Substantia nigra (tissue), 51 donors: ENCODE measurements at places on chromosomes 4 and X.

GRCh38 chr4:155403886-155404285, 27.1 kb upstream of the MAP9 start:
- peak; percentile 4 for DNase-seq

DNA sequence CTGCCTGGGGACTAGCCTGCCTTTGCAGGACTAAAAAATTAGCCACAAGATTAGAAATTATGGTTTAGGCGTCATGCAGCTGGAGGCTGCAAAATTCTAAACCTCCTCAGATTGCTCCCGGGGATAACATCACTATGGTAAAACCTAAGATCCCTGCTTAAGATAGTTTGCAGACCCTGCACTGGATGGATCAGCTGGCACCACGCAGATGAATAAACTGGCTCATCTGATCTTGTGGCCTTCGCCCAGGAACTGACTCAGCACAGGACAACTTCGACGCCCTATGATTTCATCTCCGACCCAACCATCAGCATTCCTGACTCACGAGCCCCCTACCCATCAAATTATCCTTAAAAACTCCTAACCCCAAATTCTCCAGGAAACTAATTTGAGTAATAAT, 482.4 kb downstream of the SPRY1 start:
- no peak for DNase-seq

DNA sequence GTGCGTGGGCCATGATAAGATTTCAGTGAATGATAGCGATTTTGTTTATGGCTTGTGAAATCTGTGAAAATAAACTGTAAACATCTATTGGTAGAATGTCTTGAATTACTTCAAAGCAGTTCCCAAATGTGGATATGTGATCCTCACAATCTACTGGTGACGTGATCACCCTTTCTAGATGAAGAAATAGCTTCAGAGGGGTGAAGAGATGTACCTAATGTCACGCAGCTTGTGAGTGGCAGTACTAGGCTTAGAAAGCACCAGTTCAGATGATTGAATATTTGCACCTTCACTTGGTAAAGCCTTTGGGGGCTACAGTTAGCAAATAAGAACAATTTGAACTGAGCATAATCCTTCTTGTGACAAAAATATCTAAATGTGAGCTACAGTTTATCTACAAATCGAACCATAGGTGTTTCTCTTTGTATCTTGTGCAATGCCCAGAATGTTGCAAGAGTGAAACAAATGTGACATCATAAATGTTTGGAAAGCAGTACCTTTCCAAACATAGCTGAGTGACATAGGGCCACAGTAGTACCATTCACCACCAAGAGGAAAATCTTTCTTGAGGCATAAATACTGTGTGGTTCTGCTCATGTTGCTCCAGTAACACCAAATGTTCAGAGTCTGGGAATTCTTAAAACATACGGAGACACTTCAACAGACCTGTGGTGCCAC, 14.2 kb downstream of the PAK3 start:
- DNase-seq = no peak

- DNase-seq = no peak
Observed at GRCh38 chrX:19750028-19750782, 137.2 kb downstream of the SH3KBP1 start.

- DNase-seq = no peak
Observed at GRCh38 chr4:105496899-105497298, 23.0 kb upstream of the PPA2 start.

DNA sequence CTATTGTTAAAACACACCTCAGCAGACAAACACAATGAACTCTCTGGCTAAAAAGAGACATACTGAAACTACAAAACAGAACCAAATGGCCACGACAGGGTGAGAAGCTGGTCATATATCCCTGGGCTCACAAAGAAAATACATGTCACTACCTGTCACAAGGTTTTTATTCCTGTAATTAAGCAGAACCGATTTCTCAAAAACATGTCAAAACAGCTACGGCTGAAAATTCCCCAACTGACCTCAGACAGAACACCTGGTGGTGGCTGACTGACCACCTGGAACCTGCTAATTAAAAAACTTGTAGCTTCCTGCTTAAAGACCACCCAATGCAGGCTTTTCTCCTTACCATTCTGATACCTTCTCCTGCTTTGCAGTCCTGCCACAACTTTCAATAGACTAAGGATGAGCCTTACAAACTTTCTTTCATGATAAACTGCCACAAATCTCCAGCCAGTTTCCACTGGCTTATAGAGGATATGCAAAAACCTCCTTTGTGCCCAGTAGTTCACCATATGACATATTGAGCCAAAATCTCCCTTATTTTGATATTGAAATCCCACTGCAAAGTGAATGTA, 571.9 kb downstream of the SPOCK3 start:
- DNase-seq = no peak

DNA sequence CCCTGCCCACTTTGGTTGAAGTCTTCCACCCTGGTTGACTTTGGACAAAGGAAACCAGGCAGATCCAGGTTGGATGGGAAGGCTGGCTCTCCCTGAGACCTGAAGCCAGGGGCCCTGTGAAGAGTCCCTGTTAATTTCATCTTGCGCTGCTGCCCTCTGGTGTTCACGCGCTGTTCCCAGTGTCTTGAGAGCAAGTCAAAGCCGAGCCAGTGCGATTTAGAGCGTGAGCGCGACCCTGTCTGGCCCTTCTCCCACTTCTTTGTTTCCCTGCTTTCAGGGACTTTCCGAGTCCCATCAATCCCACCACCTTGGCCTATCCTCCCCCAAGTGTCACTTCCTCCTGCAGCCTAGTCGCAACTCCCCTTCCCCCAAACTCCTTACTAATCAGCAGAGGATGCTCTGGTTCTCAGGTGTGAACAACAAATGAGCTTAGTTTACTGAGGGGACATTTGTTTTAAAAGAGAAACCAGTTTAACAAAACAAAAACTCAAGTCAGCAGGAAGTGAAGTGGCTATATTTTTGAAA, 25.8 kb upstream of the CHRNA9 start:
- no peak for DNase-seq

GRCh38 chrX:147602176-147602696, 309.5 kb upstream of the FMR1 start:
- DNase-seq = no peak

- DNase-seq = no peak
Observed at GRCh38 chrX:152989292-152989658, 4.6 kb downstream of the PNMA5 start.

GRCh38 chr4:105859233-105859632, 36.0 kb upstream of the NPNT start:
- no peak for DNase-seq

- DNase-seq = no peak
Observed at GRCh38 chr4:25144870-25145481, 15.3 kb downstream of the SEPSECS start.
